ENCODE measurements at places on chromosomes 12 and 14.

DNA sequence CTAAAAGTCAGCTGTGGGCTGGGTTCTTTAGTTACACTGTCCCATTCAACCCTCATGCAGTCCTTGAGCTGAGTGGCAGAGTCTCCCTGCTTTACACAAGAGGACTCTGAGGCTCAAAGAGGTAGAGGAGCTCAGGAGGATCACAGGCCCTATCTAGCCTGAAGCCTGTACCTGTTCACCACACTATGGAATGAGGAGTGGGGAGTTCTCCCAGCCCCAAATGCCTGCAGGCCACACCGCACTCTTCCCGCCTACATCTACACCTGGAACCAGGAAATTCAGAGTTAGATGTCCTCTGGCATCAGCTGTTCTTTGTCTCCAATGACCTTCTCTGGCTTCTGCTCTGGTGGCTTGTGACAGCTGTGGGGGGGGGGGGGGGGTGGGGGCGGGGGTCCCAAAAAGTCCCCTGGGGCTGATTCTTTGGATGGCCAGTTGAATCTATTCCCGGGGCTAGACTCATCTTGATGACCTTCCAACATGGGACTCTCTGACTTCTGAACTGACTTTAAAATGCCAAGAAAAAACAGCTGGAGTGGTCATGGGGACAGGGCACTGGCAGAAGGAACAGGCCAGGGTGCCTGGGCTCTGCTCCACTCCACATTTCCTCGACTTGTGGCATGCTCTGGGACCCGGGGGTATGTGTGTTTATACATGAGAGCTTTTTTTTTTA lies 30.6 kb downstream of the RIN3 start:
- DNase-seq = no peak

- DNase-seq = no peak
These were observed 141.9 kb downstream of the KCNA5 start for GRCh38 chr12:5185435-5186069.

GRCh38 chr14:91142214-91142668 lies 28.4 kb downstream of the DGLUCY start:
- no peak for DNase-seq

DNA sequence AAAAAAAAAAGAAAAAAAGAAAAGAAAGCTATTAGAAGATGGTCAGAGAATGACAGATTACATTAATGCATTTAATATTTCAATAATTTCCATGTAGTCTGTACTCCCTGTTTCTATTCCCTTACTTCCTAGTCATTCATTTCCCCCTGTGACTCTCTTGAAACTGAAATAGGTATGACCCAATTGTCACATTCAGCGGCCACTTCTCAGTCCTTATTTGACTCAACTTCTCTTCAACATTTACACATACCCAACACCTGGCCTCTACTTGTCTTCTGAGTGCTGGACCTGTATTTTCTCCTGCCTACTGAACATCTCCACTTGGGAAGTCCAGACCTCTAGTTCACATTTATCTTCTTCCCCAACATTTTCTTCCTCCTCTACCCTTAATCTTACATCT lies 7.2 kb downstream of the EEA1 start:
- DNase-seq = no peak

- DNase-seq = no peak
These were observed 209.4 kb downstream of the PCNX1 start for GRCh38 chr14:71116568-71117122.

DNA sequence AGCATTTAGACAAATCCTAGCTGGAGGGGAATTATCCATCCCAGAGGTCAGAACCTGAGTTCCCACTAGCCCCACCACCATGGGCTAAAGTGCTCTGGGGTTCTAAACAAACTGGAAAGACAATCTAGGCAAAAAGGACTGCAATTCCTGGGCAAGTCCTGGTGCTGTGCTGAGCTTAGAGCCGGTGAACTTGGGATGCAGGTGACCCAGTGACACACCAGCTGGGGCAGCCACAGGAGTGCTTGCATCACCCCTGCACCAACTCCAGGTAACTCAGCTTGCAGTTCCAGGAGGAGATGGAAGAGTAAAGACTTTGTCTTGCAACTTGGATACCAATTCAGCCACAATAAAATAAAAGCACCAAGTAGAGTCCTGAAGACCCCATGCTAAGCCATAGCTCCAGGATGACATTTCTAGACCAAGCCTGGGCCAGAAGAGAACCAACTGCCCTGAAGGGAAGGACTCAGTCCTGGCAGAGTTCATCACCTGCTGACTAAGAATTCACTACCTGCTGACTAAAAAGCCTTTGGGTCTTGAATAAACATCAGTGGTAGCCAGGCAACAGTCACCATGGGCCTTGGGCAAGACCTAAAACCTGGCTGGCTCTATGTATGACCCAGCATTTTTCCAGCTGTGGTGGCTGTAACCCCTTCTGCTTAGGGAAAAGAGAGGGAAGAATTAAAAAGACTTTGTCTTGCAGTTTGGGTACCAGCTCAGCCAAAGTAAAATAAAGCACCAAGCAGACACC lies 223.4 kb upstream of the DIO2 start:
- no peak for DNase-seq

DNA sequence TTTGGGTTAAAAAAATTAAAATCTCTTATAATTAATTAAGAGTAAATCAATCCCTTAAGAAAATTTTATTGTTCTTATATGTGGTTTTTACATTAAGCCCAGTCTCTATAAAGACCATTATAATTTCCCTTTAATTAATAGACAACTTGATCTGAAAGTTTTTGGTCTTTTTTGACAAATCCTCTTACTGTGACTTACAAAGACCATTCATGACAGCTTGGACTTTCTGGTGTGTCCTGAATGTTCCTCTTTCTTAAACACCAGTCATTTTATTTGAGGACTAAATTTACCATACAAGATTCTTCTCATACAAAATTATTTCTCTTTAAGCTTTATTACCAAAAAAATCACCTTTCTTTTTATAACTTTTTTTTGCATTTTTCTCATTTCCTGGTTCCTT lies 368.3 kb downstream of the ADGRD1 start:
- no peak for DNase-seq

- peak; percentile 20 for DNase-seq
These were observed 39.1 kb downstream of the CORO1C start for GRCh38 chr12:108691998-108692808.

GRCh38 chr12:64669270-64669842 lies 59.1 kb downstream of the RASSF3 start:
- no peak for DNase-seq

- no peak for DNase-seq
These were observed 73.6 kb upstream of the REP15 start for GRCh38 chr12:27622436-27623195.

DNA sequence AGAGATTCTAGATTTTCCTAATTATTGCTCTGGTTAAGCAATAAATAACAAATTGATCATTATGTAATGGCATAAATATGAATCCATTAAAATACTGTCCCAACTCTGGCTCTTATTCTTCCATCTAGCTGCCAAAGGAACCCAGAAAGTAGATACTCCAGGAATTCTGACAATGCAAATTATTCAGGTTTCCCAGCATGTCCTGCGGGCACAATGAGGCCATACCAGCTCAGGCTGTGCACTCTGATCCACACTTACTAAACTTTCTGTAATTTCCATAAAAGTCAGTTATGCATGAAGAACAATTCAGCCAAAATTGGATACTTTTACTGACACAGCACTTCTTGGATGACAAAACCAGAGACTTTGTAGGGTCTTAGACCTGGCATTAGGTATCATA lies 576.3 kb downstream of the KCNH5 start:
- DNase-seq = no peak

GRCh38 chr14:69993326-69993725 lies 114.1 kb downstream of the SMOC1 start:
- DNase-seq = no peak

GRCh38 chr14:63764620-63765139 lies 36.8 kb upstream of the SGPP1 start:
- DNase-seq = no peak

DNA sequence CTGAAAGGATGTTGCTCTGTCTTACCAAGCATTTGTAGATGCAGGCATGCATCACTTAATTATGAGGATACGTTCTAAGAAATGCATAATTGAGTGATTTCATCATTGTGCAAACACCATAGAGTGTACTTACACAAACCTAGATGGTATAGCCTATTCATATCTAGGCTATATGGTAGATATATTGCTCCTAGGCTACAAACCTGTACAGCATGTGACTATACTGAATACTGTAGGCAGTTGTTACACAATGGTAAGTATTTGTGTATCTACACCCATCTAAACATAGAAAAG lies 75.9 kb downstream of the IFT81 start:
- DNase-seq = no peak

- DNase-seq = no peak
These were observed 5.1 kb downstream of the C12orf56 start for GRCh38 chr12:64385468-64385867.

- DNase-seq = no peak
These were observed 103.1 kb downstream of the ESR2 start for GRCh38 chr14:64190974-64191502.

DNA sequence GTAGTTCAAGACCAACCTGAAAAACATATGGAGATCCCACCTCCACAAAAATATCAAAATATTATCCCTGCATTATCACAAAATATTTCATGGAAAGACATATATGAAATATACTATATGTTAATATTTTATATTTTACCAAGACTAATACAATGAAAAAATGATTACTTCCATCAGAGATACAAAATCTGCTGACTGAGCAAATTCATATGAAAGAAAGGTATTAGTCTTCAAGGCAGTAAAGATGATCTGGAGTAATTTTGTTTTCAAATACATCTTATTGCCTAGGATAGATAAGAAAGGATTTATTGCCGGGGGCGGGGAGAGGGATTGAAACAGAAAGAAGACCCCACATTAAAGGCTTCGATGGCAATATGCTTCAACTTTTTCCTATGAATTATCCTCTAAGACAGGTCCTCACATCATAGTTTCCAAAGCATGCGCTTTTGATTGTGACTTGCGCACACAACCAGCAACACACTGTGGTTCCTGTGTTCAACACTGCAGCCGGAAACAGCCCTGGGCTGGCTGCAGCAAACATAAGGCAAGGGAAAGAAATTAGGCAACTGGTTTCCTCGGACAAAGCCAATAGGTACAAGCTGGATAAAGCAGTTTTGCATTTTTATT lies 83.2 kb downstream of the SPPL3 start:
- DNase-seq = no peak

DNA sequence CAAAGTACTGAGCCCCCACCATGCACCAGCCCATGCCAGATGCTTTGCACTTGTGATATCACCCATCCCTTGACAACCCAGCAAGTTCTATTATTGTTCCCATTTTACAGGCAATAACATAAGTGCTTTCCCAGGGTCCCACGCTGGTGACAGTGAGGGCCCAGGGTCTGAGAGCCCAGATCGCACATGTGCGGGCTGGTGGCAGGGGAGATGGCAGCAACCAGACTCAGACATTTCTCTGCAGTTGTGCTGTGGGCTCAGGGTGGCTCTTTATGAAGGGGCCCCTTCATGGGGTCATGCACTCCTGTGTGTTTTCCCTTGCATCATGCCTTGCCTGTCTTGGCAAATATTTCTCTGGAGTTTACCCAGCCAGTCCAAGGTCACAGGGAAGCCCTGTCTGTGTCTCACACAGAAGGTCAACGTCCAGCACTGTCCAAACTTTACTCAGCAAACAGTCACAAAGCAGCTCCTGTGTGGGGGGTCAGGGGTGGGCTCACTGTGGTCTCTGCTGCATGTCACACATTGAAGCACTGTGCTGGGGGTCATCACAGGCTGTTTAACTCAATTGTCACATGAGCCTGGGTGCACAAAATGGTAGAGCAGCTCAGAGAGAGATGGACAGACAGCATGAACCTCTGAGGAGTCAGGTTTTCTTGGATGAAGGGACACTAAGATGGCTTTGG lies 12.7 kb downstream of the SERPINA5 start:
- no peak for DNase-seq

- DNase-seq = no peak
These were observed 13.7 kb downstream of the PIGH start for GRCh38 chr14:67586369-67586768.

DNA sequence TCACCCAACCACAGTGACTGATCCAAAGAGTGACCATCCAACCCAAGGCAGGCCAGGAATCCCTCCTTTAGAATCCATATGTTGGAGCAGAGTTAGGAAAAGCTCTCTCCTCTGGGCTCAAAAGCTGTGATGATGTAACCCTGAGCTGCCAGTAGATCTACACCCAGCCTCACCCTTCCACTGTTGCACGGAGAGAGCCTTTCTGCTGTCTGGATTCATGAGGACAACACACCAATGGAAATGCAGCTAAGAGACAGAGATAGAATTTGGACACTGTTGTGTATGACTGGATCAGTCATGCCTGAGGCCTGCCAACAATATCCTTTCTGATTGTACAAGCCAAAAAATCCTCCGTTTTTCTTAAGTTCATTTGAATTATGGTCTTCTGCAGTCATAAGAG lies 4.4 kb upstream of the OR6J1 start:
- no peak for DNase-seq

DNA sequence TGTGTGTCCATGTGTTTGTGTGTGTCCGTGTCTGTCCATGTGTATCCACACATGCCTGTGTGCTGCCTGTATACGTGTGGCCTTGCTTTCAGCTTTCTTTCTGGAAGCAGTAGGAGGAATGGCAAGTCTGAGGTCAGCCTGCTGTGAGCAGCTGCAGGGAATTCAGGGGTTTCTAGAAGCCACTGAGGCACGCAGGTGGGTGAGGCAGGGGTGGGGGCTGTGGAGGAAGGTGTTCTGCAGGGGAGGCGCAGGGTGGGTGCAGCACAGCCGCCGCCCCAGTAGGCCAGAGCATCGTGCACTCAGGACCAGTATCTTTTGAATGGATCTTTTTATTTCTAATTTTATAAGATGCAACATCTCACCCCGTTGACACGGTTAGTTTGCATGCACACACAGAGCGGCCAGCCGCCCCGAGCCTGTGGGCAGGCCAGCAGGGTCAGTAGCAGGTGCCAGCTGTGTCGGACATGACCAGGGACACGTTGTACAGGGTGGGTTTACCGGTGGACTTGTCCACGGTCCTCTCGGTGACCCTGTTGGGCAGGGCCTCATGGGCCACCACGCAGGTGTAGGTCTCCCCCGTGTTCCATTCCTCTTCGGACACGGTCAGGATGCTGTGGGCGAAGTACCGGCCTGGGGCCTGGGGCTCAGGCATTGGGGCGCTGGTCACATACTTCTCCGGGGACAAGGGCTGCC lies 327.7 kb downstream of the TMEM121 start:
- no peak for DNase-seq

DNA sequence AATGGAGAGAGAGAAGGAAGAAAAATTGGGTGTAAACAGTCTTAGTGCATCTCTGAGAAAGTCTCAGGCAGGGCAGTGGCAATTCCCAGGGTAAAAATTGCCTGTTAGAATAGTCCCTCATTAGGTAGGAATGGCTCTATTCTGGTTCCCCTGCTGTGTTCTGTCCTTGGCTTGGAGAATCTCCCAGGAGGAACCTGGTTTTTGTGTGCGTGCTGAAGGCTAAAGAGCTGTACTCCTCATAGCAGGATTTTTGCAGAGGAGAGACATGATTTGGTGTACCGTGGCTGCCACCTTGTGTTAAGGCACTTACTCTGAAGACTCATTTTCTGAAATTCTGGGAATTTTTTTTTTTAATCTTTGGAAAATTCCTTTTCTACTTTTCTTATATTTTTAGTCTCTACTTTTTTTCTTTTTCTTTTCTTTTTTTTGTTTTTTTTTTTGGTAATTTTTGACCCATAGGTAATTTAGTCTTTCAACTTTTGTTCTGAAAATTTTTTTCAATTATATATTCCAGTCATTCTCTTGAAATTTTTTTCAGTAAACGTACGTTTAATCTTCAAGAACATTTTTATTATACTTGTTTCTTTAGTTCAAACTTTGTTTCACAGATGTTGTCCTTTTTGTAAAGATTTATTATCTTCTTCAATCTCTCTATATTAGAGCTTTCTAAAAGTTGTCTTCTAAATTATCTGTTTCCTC lies 63.8 kb downstream of the FBXO33 start:
- peak; percentile 57 for DNase-seq

- peak; percentile 11 for DNase-seq
These were observed 303.5 kb upstream of the NPAS3 start for GRCh38 chr14:32635061-32635719.

GRCh38 chr12:6318440-6318879 lies 8.0 kb downstream of the PLEKHG6 start:
- no peak for DNase-seq

Measured in COLO829 (cell line).